Activated T-cell treated with anti-CD3 and anti-CD28 coated beads, Interleukin-2, amount 50 U/mL, for 1 hour (primary cell): ENCODE measurements at places on chromosomes 1 and 21.

DNA sequence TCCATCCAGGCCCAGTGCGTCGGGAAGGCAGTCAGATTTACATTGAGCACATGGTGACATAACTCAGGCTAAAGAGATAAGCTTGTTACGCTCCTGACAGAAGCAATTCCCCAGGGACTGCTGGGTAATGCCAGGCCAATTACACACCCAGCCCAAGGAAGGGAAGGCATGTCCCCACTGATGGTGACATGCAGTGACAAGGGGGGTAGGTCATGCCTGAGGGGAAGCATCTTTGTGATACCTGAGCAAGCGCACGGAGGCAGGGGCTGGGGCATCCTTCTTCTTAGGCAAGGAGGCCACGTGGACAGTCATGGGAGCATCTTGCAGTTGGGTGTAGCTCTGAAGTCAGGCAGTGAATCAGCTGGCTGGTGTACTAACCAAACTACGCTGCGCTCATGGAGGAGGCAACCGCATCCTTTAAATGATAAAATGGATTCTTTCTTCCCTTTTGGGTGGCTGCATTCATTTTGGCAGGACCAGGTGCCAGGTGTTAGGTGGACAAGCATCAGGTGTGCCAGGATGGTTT is 39.6 kb upstream of the GRIK3 start:
- DNase-seq, result no peak

DNA sequence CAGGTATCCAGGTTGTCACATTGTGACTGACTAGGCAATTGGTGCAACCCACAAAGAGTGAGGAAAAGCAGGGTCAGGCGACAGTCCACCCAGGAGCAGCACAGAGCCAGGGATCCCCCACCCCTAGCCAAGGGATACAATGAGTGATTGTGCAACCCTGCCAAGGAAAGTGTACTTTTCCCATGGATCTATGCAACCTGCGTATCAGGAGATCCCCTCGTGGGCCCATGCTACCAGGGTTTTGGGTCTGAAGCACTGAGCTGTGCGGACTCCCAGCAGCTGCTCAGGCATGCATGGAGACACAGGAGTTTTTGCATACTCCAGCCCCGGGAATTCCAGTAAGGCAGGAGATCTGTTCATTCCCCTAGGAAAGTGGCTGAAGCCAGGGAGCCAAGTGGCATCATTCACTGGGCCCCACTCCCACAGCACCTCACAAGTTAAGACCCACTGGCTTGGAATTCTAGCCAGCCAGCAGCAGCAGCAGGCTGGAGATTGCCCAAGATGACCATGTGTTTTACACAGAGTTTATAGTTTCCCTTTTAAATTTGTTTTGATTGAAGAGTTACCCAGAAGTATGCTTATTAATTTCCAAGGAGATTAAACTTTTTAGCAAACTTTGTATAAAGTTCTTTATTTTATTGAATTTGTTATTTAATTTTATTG is 136.0 kb downstream of the LTN1 start:
- DNase-seq, result no peak

GRCh38 chr1:52919723-52920483 is 1.6 kb downstream of the ECHDC2 start:
- no peak for DNase-seq

DNA sequence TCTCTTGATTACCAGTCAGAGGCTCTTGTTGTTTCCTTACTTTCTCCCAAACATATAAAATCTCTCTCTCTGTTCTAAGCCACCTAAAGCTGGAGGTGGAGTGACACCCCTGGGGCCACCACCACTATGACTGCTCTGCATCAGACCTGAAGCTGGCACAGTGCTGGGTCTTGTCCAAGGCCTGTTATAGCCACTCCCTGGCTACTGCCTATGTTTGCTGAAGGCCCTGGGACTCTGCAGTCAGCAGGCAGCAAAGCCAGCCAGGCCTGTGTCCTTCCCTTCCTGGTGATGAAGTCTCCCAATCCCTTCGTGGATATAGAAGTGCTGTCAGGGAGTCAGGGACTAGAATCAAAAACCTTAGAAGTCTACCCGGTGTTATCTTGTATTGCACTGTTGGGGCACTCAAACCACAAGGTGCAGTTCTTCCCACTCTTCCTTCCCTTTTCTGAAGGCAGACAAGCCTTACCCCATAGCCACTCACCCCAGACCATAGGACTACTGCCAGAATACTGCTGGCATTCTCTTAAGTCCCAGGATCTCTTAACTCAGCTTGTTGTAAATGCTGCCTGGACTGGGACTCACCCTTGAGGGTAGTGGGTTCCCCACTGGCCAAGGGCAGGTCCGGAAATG is 103.1 kb downstream of the RPS6KC1 start:
- DNase-seq, result no peak

GRCh38 chr1:149962736-149963135 is 26.1 kb upstream of the MTMR11 start:
- DNase-seq, result no peak

DNA sequence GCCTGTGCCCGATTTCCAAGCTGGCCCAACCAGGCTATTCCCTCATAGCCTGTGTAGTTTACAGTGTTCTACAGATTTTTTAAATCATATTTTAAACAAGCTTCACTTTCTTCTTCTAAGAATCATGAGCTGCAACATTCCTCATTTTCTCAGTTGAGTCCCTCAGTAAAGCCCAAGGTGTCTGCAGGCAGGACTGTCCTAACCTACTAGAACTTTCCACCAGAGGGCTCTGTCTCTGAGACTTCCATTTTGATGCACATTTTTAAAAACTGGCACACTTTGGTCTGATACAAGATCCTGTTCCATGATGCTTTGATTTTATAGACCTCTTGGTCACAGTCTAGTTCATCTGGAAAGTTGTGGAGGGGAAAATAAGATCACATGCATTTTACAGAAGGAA is 21.6 kb upstream of the SLAMF6 start:
- no peak for DNase-seq

DNA sequence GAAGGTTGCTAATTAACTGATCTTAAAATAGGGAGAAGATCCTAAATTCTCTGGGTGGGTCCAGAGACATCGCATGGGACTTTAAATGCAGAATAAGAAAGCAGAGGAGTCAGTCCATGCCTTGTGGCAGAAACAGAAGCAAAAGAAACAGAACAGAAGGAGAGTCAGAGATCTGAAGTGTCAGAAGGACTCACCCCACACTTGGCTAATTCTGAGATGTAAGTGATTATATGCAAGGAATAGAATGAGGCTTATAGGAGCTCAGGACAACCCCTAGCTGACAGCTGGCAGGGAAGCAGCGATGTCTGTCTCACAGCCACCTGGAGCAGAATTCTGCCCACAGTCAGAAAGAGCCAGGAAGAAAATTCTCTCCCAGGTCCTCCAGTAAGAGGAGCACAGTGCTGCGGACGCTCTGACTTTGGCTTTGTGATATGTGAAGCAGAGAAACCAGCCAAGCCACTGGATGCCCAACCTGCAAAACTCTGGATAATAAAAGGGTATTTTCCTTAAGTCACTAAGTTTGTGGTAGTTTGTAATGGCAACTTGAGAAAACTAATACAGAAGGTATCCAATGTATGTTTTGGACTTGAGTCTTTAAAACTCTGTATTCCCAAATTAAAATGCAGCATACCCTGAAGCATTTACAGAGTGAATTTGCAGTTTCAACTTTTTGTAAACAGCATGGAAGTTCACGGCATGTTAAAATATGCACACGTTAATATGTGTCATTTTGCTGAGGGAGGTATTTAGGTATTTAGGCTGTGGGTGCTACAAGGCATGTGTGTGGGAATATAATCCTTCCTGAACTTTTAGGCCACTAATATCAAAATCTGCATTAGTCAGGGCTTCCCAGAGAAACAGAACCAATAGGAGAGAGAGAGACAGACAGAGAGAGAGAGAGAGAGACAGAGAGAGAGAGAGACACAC is 388.5 kb downstream of the PCP4 start:
- DNase-seq, result no peak

- no peak for DNase-seq
Observed at GRCh38 chr1:157166590-157166989, 28.4 kb upstream of the ETV3 start.

- DNase-seq, result no peak
Observed at GRCh38 chr21:43974791-43975468, 37.2 kb upstream of the TRAPPC10 start.

DNA sequence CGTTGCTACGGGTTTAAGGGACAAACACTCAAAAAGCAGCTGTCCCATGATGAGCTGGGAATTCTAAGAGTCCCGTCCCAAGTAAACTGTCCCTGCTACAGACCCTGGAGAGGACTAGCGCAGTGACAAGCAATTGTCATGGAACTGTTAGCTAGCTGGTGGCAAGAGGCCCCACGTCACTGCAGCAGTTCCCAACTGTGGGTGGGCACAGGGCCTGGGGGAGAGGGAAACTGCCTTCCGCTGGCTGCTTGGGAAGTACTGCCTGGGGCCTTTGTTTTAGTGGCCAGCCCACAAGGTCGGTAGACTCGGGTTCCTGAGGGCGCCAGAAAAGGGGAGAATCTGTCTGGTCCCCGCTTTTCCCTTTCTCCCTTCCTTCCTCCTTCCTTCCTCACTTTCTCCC is 97.4 kb downstream of the LACTBL1 start:
- DNase-seq, result no peak

DNA sequence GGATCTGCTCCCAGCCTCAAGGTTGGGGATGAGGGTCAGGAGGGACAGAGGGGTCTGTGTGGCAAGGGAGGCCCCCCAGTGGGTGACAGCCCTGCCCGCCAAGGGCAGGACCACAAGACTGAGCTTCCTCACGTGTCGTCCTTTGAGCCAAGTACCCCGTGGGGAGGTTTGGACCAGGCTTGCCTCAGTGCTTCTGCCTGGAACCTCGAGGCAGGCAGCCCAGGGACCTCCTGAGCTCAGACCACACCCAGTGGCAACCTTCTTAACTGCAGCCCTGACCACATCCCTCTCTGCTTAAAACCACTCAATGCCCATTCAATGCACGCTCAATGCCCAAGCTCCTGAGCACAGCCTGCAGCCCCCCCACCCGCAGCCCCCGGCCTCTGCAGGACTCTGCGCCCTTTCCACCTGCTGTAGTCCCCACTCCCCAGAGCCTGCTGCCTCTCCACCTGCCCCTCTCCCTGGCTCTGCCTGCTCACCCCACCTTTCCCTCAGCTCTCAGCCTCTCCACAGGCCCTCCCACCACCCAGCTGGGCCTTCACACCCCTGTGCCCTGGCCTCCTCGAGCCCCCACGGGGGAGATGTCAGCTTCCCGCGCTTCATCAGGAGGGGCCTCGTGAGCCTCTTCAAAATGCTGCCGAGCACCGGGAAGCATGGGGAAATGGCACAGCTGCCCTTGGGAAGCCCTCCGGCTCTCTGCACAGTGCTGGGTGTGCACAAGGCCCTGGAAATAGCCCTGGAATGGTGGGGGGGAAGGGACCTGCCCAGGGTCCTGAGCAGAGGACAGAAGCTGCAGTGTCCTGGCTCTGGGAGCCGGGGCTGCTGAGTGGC is 129.3 kb upstream of the VAMP3 start:
- no peak for DNase-seq

DNA sequence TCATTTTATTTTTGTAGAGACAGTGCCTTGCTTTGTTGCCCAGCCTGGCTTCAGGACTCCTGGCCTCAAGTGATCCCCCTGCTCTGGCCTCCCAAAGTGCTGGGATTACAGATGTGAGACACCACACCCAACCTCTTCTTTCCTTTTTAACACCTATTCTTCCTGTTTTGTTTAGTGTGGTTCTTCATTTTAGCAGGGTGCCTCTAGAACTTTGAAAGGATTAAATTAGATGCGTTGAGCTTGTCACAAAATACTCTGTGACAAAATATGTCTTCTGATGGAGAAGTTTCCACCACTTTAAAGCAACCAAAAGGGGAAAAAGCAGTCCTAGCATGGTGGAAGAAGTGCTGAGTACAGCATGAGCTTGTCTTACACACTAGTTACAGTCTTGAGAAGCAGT is 42.0 kb downstream of the CDC14A start:
- no peak for DNase-seq

GRCh38 chr1:65924471-65924870 is 131.8 kb downstream of the PDE4B start:
- no peak for DNase-seq

DNA sequence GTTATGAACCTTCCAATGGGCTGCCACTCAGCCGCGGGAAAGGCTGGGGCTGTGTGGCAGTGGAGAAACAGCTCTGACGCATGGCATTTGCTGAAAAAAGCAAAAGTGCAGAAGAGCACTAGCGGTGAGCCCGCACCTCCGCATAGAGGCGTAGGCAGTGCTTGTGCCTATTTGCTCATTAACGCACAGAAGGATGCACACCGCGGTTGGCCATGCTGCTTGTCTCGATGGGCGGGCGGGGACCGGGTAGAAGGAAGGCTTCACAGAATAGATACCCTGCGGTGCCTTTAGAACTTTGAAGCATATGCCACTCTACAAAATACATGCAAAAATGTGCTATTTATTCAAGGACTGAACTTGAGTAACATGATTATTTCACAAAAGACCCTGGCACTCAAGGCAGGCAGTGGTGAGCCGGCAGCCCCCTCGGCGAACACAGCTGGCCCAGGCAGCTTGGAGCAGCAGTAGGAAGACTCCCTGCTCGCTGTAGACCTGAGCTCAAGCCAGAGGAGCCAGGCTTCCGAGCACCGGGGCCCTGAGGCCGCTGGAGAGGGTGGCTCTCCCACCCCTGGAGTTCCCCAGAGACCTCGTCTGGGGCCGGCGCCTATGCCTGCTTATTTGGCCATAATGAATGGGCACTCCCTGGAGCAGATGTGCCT is 71.5 kb downstream of the SIK1 start:
- no peak for DNase-seq
